GM10248 (cell line): ENCODE measurements at places on chromosomes 4 and X.

- DNase-seq, result no peak
Observed at GRCh38 chrX:153925387-153925738, 701 bp downstream of the ARHGAP4 start.

GRCh38 chrX:108439426-108439942 lies at the start of gene COL4A5:
Gene COL4A5, plus strand, starts transcription at chrX:108439838. Its CDS starts 288 bp downstream, at chrX:108440126.
- no peak for DNase-seq

GRCh38 chr4:15898902-15899301 lies 39.6 kb downstream of the FGFBP1 start:
- DNase-seq, result no peak

DNA sequence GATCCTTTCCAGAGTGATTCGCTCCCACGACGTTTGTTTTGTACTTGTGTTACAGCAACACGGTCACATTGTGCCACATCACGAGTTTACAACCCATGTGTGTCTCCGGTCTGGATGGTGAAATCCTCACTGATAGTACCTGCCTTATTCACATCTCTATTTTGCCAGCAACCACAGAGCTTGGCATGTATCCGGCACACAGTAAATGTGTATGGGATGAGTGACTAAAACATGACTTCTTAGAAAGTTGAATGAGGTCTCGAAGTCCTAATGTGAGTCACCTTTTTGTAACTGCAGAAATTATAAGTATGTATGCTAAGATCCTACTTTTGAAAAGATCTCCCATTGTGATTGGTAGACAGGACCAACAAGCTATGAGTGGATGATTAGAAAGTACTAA lies 7.5 kb downstream of the STOX2 start:
- DNase-seq, result no peak

- no peak for DNase-seq
Observed at GRCh38 chr4:84028340-84028739, 470.8 kb downstream of the NKX6-1 start.
